ENCODE measurements at places on chromosomes 3 and 15.
A peak's percentile ranks its signal among the peaks of the same experiment; 100 is the strongest.

- no peak for DNase-seq
These were observed 429.5 kb downstream of the NAALADL2 start for GRCh38 chr3:175288621-175289020.

DNA sequence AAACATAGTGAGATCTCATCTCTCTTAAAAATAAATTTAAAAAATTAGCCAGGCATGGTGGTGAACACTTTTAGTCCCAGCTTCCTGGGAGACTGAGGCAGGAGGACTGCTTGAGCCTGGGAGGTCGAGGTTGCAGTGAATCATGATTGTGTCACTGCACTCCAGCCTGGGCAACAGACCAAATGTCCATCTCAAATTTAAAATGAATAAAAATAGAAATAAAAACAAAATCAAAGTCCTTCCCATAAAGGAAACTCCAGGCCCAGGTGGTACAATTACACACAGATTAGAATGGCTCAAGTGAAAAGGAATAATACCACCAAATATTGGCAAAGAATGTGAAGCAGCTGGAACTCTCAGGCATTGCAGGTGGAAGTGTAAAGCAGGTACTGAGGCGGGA lies 19.3 kb upstream of the ATP10A start:
- DNase-seq: no peak

GRCh38 chr3:10599444-10599843 lies 94.1 kb upstream of the ATP2B2 start:
- DNase-seq: no peak

GRCh38 chr15:63246691-63247469 lies 30.5 kb upstream of the APH1B start:
- DNase-seq: no peak

GRCh38 chr15:92077353-92078085 lies 224.0 kb downstream of the SLCO3A1 start:
- DNase-seq: no peak

- no peak for DNase-seq
These were observed 66.2 kb downstream of the TAFA4 start for GRCh38 chr3:68866157-68866556.

DNA sequence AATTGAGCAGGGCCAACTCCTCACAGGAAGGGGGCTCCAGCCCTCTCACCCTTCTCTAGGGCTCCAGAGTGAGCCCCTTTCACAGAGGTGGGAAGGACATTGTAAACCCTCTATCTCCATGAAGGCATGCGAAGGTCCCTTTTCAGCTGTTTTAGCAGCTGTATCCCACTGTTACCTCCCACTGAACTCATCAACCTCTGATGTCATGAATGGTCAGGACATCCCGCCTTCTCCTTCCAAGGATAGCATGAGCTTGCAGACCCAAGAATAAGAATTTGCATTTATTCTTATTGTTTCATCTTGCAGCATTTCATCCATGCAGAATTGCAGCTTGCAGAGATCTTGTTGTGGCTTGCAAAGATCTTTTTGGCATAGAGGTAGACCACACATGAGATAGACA lies 24.3 kb upstream of the FGD5 start:
- no peak for DNase-seq

DNA sequence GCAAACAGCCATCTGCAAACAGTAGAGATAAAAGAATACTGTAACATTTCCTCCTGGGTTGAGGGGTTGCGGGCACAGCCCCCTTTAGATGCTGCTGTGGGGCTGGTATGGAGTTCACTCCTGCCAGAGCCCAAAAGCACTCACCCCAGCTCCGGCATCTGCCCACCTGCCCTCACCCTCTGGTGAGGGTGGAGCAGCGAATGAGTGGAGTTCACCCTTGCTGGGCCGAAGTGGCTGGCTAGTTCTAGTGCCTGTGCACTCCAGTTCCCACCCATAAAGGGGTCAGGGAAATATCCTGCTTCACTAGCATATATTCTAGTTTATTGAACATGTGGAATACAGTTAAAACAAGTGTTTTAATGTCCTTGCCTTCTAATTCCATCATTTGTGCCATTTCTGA lies 209.7 kb upstream of the SGO1 start:
- DNase-seq: no peak

DNA sequence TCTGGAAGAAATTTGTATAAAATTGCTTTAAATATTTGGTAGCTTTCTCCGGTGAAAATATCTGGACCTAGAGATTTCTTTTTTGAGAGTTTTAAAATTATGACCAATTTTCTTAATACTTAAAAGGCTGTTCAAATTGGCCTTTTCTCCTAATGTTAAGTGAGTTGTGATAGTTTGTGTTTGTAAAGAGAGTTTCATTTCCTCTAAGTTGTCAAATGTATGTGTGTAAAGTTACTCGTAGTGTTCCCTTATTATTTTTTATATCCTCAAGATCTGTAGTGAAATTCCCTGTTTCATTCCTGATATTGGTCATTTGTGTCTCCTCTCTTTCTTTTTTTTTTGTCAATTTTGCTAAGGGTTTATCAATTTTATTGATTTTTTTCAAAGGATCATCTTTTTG lies 92.6 kb upstream of the CTNNB1 start:
- no peak for DNase-seq

DNA sequence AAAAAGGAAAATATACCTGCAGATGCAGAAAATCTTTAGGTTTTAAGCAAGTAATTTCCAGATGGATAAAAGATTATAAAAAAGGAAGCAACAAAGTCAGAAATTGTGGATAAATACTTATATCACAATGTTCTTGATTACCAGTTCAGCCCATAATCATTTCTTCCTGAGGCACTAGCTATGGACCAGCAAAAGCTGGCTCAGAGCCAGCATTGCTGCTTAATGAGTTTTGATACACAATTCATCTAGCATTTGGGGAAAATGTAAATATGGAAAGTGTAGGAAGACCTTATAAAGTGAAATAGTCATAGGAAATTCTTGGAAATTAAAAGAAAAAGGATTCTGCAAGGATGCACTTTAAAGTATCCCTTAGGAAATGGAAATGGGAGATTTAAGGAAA lies 168.3 kb upstream of the GBE1 start:
- no peak for DNase-seq

GRCh38 chr3:174285242-174285864 lies 573.8 kb upstream of the NAALADL2 start:
- no peak for DNase-seq

GRCh38 chr15:31964586-31965307 lies 65.6 kb upstream of the CHRNA7 start:
- DNase-seq: no peak

GRCh38 chr3:12875857-12876836 lies 34.8 kb upstream of the RPL32 start:
- DNase-seq: no peak

- DNase-seq: no peak
These were observed 382.8 kb upstream of the CFAP20DC start for GRCh38 chr3:59432665-59433064.

- DNase-seq: no peak
These were observed 111.5 kb downstream of the NTRK3 start for GRCh38 chr15:88144921-88145653.

DNA sequence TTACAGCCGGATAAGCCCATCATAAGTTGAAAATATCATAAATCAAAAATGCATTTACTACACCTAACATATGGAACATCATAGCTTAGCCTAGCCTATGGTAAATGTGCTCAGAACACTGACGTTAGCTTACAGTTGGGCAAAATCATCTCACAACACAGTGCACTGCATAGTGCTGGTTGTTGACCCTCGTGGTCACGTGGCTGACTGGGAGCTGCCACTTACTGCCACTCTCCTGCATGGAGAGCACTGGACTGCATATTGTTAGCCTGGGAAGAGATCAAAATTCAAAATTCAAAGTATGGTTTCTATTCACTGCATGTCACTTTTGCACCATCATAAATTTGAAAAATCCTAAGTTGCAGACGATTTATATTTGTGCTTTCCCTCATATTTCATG lies 94.0 kb upstream of the CACNA2D3 start:
- no peak for DNase-seq

DNA sequence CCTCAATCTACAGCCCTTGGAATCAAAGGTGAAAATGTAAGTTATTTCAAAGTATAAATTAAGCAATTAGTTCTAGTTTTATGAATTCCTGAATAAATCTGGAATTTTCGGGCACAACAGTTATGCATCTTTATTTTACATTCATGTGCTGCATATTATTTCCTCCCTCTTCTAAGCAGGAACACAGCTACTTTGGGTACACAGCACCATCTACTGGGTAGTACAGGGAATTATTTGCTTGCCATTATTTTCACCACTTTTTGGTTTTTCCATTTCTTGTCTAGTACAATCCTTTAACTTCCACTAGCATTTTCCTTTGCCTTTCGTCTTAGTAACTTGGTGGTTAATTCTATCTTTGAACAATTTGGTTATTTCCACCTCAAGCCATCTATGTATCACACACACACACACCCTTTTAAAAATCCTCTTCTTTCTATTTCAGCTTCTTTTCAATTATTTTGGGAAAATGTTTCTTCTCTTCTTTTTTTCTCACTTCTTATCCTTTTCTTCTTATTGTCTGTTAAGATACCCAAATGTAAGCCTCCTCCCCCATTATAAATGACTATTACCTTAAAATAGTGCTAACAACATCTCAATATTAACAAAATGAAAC lies 451.0 kb downstream of the MFSD1 start:
- DNase-seq: peak; percentile 11

DNA sequence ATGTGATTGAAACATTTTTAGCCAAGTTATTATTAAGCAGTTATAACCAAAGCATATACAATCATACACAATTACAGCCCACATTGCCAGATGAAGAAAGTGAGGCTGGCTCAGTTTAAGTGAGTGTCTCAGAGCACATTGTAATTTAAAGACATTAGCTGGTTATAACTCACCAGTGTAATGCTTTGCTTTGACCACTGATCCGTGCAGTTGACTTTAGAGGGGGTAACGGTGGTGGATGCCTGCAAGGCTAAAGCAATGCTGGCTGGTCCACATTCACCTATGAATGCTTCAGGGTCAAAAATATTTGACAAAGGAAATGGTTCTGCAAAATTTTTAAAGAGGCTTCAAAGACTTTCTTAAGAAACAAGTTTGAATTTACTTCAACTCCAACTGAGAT lies 1.2 kb downstream of the C3orf85 start:
- DNase-seq: no peak

GRCh38 chr3:100125161-100125938 lies 11.0 kb upstream of the FILIP1L start:
- DNase-seq: no peak

DNA sequence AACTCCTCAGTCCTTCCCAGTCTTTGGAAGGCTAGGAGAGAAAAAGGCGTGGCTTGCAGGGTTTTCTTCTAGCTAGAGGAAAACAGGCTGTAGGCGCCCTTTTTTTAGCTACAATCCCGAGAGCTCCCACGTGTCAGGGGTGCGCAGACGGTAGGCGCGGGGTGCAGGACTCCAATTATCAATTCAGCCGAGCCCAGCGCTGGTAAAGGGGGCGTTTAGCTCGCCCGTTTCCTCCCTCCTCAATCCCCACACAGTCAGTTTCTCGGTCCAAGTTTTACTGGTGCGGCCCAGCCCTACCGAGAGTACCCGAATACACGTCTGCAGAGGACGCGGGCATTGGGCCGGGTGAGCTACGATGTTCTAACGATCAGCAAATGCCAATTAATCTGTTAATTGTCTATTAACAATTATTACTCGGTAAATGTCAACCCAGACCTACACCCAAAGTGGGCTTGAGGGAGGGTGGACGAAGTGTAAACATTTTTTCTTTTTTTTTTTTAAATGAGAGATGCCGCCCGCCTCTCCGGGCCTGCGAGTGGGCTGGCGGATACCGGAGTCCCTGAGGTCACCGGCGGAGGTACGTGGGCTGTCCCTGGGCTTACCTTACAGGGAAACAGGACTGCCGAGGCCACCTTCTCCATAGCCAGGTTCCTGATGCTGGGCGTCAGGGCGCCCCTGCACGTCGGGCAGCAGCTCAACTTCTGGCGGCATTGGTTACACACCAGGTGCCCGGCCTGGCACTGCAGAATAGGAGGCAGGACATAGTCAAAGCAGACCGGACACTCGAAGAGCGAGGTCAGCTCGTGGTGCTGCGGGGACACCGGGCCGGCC lies 923 bp downstream of the SIAH2 start:
- DNase-seq: peak; percentile 35
